ENCODE measurements at places on chromosomes 4 and X.

GRCh38 chr4:10153161-10153560, 36.6 kb upstream of the WDR1 start:
- no peak for DNase-seq

GRCh38 chr4:135934026-135934425, 1598.3 kb downstream of the PCDH18 start:
- DNase-seq = no peak

DNA sequence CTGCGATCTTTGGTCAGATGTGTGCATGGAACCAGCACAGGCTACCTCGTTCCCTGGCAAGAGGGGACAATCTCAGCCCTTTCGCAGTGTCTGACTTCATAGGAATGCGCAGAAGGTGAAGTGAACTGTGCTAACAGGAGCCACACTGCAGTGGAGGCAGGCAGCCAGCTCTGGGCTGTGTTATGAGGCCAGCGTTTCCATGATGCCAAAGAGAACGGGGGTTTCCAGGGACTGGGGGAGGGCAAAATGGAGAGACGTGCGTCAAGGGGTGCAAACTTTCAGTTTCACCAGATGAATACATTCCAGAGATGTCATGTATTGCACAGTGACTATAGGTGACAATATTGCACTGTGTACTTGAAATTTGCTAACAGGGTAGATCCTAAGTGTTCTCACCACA, 30.4 kb downstream of the CLDN34 start:
- no peak for DNase-seq

GRCh38 chr4:71692963-71693362, 90.9 kb downstream of the GC start:
- DNase-seq = no peak

GRCh38 chr4:2787230-2788100, 5.4 kb upstream of the SH3BP2 start:
- DNase-seq = no peak

DNA sequence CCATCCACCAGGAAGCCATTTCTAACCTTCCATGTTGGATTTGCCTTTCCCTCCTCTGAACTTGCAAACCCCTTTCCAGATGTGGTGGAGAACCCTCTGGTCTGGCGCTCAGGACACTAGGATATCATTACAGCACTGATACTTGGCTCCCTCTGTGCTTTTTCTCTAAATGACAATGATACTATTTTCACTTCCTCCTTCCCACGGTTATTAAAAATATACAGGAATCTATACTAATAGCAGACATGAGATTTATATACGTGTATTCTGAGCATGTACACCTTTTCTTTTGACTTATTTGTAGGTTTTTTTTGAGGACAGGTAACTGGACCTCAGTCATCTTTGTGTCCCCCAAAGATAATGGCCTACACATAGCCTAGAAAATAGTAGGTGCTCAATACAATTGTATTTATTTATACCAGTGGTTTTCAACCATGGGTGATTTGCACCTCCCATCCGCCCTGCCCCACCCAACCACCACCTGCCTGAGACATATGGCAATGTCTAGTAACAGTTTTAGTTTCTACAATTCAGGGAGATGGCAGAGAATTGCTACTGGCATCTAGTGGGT, 60.4 kb upstream of the PLAC8 start:
- DNase-seq = no peak

DNA sequence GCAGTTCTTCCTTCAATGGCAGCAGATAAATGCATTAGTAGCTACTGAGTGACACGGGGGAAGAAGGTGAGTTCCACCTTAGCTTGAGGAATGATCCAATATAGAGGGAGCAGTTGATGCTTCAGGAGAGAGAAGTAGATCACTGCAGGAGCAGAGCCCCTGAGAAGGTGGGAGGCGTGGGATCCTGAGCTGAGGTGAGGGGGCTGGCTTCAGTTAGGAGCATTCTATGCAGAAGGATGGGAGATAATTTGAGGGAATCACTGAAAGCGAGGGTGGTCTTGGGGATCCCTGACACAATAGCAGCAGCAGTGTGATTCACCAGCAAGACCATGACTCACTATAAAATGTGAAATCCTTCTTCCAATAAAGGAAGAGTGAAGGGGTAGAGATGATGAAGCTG, 48.0 kb downstream of the XAGE2 start:
- no peak for DNase-seq

DNA sequence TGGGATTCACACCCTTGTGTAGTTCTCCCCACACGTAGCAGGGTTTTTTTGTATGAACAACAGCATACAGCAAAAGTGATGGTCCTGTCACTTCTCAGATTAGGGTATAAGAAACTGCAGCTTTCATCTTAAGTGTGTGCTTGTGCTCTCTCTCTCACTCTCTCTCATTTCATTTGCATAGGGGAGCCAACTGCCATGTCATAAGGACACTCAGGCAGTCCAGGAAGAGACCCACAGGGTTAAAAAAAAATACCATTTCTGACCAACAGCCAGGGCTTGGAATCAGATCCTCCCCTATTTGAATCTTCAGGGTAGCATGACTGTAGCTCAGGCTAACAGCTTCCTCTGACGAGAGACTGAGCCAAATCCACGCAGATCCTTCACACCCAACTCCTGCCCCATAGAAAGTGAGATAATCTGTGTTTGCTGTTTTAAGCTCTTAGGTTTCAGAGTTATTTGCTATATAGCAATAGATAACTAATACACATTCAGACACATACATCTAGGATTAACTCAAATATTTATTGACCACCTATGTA, 331.2 kb downstream of the PAPSS1 start:
- DNase-seq = no peak

DNA sequence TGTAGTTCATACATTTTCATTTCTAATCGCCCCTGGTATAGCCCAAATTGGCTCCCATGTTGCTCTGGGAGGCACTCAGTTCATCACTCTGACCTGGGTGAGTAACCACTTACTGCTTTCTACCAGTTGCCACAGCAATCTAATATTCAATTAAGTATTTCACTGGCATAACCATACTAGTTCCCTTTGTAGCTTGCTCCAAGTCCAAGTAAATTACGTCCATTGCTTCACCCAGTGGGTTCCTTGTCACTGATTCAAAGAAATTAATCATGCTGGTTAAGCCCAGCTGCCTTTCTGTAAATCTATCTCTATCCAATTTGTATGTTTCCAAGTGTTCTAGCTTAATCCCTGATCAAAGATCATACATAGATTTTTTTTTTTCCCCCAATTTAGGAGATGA, 92.0 kb upstream of the CBR4 start:
- no peak for DNase-seq

DNA sequence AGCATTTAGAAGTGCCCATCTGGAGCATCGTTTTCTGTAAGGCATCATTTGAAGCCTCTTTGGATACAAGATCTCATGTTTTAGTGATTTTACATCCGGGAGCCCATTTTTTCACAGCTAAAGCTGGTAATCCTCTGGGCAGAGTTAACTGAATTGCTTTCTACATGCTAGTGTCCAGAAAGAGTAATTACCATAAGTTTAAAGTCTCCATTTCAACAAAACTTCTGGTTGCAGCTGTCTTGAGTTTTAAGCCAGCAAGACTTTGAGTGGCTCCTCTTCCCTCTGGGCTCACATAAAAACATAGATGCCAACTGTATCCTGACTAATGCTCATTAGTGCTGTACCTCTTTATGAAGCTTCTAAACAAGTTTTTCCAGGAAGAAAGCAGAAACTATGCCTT, 65.4 kb downstream of the GPRIN3 start:
- no peak for DNase-seq

- no peak for DNase-seq
Observed at GRCh38 chrX:43631841-43632240, 24.3 kb upstream of the MAOA start.

Data from stimulated activated CD8-positive, alpha-beta memory T cell treated with anti-CD3 and anti-CD28 coated beads, Interleukin-2, amount 100 ng/mL, for 1 hour (primary cell).